ENCODE measurements at places on chromosomes 12 and 14. TPM values are rescaled to one million over a fixed set of nuclear protein-coding genes. Genes with fewer than 3 reads are reported as not detected.

- DNase-seq: no peak
Measured at GRCh38 chr14:33587791-33588190, 363.1 kb downstream of the EGLN3 start.

DNA sequence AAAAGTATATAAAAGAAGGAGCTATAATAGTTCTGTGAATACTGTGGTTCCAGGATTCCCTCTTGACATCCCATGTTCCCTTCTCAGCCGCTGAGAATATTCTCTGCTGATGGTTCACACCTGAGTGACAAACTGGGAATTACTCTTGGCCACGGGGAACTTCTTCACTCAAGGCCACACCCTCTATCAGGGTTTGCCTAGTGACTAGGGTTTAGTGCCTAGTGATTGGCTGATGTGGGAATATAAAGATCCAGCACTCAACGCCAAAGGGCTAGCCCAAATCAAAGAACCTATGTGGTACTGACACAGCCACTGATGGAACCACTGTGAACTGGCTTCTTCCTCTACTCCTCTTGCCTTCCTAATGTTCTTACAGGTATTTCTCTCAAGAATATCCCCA, 248.4 kb downstream of the ASCL1 start:
- no peak for DNase-seq

LRRC43 gene
- 0.59 TPM for total RNA-seq

- no peak for DNase-seq
Measured at GRCh38 chr12:28240853-28241252, 50.6 kb downstream of the CCDC91 start.

DNA sequence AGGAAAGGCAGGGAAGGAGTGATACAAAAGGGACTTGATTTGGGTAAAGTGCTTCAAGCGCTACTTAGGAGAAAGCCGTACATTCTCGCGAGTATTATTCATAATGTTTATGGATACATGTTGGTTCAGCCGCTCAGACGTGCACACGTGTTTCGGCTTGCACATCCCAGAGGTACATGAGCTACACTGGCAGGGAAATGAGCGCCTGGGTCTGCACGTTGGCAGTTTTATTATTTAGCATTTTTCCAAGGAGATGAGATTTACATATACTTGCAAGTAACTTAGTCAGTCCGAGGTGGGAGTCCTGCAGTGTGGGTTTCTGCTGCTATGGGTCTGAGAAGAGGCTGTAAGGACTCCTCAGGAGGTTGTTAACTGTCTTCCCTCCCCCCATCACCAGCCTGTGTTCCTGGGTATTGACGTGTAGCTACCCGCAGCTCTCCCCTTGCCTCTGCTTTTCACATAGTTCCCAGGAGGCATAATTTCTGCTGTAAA, 1.5 kb downstream of the PRKCH start:
- no peak for DNase-seq

KCNJ8 gene
- total RNA-seq: not detected

DNA sequence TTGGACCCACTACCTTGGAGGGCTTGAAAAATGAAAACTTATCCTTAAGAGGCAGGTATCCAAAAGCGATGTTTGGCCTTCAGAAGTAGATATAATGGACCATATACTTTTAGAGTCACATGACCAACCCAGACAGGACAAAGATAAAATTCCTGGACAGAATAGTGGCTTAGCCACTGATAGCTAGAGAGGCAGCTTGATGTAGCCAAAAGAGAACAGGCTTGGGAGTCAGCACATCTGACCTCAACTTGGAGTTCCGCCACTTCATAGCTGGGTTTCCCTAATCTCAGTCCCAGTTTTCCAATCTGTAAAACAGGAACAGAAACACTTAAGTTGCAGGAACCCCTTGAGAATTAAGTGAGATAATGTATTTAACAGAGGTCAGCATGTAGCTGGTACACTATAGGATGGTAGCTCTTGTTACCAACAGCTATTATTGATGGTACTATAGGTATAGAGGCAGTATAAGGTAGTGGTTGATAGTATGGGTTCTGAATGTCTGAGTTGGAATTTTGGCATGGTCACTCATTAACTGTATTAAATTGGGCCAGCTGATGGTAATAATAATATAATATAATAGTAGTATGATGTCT, 63.2 kb upstream of the USP44 start:
- no peak for DNase-seq

PCK2 gene
- total RNA-seq: 12.5 TPM

DNA sequence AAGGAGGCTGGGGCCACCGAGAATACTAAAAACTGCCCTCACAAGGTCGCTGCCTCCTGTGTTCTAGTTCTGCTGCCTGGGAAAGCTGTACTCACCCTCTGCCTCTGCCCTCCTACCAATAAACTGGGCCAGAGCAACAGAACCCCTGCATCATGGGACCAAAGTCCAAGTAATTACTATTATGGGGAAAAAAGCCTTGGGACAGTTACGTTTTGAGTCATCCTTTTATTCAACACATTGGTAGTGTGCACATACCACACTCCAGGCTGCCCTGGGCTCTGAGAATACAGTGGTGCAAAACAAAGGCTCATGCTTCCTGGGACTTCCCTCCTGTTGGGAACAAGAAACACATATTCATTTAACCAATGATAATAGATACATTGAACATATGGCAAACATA, 49.0 kb downstream of the CACNA1C start:
- peak; percentile 36 for DNase-seq

TEX52 gene
- total RNA-seq: not detected

RNASE3 gene
- not detected for total RNA-seq

DNA sequence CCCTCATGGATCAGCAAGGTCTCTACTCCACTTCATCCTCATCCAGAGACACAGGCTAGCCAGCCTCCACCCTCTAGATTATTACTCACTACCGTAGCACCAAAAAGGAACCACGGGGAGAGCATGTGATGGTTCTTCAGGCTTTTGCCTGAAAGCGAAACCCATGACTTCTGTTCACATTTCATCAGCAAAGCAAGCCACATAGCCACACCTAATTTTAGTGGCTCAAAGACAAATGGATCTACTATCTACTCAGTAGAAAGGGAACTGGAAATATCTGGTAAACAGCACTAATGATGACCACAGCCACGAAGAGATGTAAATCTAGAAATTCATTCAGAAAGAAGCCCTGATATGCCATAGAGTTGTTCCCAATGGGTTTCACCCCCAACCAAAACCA, 51.4 kb downstream of the VCPKMT start:
- DNase-seq: peak; percentile 79

GRCh38 chr12:30908722-30909348, 17.7 kb upstream of the TSPAN11 start:
- peak; percentile 87 for DNase-seq

ERP29 gene
- total RNA-seq: 48.1 TPM

- no peak for DNase-seq
Measured at GRCh38 chr14:74711651-74712050, 1.2 kb downstream of the AREL1 start.

CRY1 gene
- 17.2 TPM for total RNA-seq

DNA sequence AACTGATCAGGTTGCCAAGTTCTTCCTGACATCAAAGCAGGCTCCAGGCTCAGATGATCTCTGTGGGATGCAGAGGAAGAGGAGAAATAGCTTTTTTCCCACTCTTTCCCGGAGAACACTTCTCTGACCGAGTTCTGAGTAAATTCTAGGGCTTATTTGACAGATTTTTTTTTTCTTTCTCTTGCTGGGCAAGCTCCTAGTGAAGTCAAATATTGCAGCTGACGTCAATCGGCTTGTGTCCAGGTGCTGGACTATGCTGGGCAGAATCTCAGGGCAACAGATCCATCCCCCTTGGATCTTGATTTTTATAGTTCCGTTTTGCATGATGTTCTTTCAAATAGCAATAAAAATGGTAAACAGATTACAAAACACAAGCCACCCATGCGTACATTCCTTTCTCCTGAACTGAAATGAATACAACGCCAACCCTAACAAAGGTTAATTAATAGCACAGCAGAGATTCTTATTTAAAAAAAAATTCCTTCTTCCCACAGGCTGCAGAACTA, 182.2 kb downstream of the NOVA1 start:
- DNase-seq: no peak

PMEL gene
- total RNA-seq: 0.84 TPM

DNA sequence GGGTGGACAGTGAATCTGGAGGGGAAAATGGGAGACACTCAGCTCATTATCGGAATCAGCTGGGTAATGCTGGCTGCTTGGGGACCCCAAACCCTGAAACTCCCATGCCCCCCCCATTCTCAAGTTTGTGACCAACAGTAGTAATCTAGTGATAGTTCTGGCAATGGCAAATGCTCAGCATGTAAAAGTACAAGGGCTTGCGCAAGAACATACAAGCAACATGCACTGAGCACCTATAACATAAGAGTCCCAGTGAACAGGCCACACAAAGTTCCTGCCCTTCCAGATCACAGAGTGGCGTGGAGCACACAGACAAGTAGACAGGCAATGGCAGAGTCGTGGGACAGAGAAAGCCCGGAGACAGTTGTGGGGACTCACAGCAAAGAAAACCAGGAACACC, 407.9 kb downstream of the MED13L start:
- no peak for DNase-seq

- DNase-seq: no peak
Measured at GRCh38 chr12:6124411-6125309, at the start of gene VWF. VWF (minus strand) TSS chr12:6124670; CDS start chr12:6123196, 1,474 bp downstream.

DNA sequence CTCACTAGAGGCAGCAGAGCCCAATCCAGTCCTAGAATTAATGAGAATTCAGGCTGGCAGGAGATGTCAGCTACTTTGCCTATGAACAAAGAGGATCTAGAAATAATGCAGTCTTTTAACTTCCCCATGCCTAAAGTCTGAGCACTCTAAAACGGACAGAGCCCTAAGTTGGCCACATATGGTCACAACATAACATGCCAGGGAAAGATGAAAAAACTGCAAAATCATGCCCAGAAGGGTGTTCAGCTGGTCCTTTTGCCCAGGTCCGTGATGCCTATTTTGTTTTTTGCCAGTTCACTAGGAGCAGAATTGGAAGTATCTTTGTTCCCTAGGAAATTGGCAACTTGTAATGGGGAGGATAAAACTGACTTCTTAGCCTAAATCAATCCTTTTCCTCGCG, 20.3 kb upstream of the LMNTD1 start:
- DNase-seq: no peak

CLEC2A gene
- not detected for total RNA-seq

GRCh38 chr12:30853561-30854133, 72.9 kb upstream of the TSPAN11 start:
- no peak for DNase-seq

MMP19 gene
- total RNA-seq: 4.2 TPM

DNA sequence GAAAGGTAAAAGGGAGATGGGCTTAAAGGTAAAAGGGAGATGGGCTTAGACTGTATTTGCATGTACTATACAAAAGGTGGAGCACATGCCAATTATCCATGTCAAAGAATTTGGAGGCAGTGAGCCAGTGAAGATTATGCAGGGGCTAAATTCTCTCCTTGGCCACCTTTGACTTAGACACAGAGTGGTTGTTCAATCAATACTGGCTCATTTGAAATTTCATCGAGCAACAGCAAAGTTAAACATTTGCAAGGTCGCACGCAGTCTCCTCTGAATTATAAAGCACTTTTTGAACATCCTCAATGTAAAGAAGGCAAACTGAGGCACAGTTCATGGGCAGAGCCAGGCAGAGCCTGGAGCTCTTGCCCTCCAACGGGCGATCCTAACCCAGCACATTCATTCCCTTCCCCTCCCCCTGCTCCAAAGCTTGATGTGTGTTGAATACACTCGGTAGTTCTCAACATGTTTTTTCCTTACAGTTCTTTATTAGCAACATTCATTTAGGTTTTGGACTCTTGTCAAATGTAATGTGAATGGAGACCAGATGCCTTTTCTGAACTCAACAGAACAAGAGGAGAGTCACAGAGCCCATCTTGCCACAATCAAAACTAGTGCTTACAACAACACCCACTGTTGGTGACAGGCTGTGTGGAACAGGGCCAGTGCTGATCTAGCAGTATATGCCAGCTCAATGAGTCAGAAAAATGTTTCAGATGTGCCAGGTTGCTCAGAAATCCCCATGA, 169.7 kb upstream of the G2E3 start:
- DNase-seq: peak; percentile 4

DNA sequence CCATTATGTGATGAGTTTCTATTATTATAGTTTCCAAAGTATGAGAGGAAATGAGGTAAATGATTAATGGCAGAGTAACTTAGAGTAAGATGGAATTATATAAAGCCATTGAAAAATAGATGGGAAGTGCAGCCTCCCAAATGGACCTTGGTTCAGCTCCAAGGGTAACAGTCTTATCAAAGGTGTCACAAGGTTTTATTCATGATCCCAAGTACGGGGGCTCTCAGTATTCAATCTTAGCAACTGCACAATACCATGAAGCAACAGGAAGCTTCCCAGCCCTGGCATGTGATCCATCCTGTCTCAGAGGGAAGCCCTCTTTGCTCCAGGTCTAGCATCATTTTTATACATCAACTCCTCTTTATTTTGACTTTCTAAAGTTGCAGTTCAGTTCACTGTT, 948.2 kb downstream of the GALC start:
- DNase-seq: no peak

DNA sequence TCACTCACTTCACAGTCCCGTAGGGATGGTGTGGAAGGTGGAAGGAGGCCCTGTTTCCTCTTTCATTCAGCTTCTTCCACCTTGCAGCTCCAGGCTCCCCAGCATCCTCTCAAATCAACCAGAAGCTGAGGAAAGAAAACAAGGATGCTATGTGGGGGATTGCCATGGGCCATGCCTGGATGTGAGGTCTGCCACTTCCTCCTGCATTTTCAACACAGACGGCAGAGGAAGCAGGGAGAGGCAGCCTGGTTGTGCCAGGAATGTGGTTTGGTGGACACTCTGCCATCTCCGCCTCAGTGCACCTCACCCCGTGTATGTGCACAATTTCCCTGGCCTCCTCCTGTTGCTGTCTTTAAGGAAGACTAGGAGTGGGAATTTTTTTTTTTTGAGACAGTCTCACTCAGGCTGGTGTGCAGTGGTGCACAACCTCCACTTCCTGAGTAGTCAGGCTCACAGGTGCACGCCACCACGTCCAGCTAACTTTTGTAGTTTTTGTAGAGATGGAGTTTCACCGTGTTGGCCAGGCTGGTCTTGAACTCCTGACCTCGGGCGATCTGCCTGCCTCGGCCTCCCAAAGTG, 99.2 kb downstream of the SLC15A4 start:
- no peak for DNase-seq

GRCh38 chr14:94933486-94933885, 163.6 kb upstream of the GSC start:
- DNase-seq: no peak

DNA sequence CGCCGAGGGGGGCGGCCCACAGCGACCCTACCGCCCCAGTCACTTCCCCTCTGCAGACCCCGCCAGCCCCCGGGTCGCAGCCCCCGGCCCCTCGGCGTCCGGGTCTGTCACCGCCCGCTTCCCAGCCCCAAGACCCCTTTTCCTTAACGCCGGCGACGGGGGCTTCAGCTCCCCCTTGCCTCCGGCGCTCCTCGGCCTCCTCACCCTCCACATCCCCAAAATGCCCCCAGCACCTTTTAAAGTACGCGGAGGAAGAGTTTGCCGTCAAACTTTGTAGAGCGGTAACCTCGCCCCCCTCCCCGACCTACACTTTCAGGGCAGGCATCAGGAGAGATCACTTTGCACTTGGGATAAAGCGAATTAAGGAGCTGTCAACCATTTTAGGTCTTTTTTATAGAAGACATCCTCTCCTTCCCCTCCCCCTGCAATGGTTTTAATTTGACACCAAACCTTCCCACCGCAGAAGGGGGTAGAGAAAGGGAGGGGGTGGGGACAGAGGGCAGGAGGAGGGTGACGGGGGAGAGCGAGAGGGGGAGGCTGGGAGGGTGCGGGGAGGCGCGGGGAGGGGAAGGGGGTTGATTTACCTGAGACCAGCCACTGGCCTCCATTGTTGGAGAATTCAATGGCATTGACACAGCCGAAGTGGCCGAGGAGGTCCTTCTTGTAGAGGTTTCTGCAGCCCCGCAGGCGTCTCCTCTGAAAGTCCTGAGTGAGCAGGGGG, 578 bp downstream of the DCAF5 start:
- DNase-seq: peak; percentile 33
